ENCODE measurements at places on chromosomes 1 and 21.

- DNase-seq, result peak; percentile 7
Observed at GRCh38 chr1:23424293-23425192, at the start of gene TCEA3. TSS of gene TCEA3 (minus strand) at chr1:23424748. CDS start at chr1:23424633, 115 bp downstream.

- DNase-seq, result no peak
Observed at GRCh38 chr1:46650491-46650890, 17.7 kb downstream of the ATPAF1 start.

GRCh38 chr1:68140536-68140935, 90.1 kb upstream of the DIRAS3 start:
- no peak for DNase-seq

DNA sequence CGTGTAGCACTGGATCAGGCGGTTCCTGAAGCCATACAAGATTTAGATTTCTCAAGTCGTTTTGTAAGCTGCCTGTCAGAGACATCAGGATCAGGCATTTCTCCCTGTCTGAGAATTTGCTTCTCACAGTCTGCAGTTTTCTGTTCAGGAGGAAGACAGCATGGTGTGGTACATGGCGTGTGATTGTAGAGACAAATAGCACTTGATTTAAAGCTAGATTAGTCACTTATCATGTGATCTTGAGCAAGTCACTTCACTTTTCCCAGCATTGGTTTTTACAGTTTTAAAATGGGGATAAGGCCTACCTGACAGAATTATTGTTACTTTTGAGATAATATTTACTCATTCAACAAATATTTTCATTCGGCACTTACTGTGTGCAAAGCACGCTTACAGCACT, 63.3 kb downstream of the AK4 start:
- no peak for DNase-seq

- peak; percentile 82 for DNase-seq
Observed at GRCh38 chr1:38012363-38013226, at the start of gene UTP11. TSS of gene UTP11 (plus strand) at chr1:38012734. CDS start at chr1:38012803, 69 bp downstream.

- DNase-seq, result no peak
Observed at GRCh38 chr21:31181082-31181750, 142.9 kb upstream of the KRTAP19-8 start.

DNA sequence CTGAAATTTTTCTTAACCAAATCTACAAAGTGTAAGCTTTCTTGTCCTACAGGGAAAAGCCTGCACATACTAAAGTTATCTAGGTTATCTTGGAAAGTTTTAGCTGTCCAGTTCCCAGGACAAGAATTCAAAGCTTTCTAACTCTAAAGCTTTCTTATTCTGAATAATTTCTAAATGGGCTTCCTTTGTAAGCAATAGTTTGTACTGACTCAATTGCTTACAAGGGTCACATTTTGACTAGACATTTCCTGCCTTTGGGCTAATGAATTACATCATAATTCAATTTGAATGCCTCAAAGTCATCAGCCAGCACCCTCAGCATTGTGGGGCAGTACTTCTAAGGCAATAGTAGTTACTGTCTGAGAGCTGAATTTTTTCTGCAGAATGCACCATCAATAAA, 223.0 kb downstream of the LTN1 start:
- DNase-seq, result no peak

GRCh38 chr1:69401879-69402278, 165.8 kb upstream of the LRRC7 start:
- DNase-seq, result no peak

DNA sequence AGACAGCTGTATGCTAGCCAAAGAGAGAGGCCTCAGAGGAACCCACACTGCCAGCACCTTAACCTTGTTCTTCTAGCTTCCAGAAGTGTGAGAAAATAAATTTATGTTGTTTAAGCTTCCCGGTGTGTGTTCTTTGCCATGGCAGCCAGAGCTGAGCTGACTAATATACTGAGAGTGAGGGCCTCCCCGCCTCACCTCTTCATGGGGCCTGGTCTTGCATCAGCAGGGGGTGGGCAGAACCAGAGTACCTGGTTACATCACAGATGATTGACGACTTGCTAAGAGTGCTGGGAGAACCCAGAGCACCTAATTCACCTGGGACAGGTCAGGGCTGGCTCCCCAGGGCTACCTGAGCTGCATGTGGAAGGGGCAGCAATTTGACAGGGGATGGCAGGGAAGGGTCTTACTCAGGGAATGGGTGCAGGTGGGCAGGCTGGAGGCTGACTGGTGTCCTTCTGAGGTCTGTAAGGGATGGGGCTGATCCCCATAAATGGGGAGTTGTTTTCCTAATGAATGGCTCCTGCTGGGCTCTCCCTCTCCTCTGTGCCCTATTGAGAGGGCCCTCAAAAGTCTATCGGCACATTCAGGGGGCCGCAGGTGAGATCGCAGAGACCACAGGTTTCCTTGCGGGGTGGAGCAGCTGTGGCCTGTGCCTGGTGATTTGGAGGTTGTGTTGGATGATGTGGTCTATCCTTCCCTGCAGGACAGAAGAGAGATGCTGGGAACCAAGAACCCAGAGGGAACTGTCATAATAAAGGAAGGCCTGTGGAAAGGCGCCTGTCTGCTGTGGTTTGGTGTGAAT, 60.6 kb upstream of the ETV3 start:
- DNase-seq, result no peak

GRCh38 chr1:113170519-113170918, 97.5 kb downstream of the LRIG2 start:
- DNase-seq, result no peak

DNA sequence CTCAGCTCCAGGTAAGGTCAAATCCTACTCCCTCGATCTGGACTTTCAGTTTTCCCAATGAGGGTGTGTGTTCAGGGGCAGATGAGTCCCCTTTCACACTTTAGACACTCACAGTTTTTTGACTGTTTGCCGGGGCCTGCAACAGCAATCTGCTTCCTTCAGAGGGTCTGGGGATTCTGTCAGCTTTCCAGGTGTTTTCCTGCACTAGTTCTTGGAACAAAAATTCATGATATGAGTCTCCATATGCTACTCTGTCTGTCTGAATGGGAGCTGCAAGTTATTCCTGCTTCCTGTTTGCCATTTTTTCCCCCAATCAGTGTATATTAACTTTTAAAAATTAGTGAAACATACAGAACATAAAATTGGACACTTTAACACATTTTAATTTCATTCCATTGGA, 24.3 kb downstream of the CYP4B1 start:
- no peak for DNase-seq

GRCh38 chr1:237681210-237681609, 209.5 kb downstream of the ZP4 start:
- DNase-seq, result no peak

GRCh38 chr1:227134686-227135314, 183.5 kb downstream of the CDC42BPA start:
- no peak for DNase-seq

- no peak for DNase-seq
Observed at GRCh38 chr1:222404710-222405109, 143.2 kb downstream of the HHIPL2 start.

DNA sequence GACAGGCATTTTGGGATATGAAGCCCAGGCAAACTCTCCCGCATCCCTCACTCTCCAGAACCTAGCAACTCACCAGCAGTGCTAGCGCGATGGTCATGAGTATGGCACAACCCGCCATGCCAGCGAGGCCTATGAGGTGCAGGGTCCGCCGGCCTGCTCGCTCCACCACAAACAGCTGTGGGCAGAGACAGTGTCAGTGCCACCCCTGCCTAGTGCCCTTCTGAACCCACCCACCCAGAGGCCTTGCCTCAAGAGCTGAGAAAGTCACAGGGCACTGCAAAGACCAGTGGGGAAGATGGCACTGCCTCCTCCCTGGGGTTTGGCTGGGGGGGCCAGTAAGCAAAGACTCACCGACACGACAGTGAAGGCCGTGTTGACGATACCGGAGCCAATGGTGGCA, 29.8 kb downstream of the SLC2A1 start:
- DNase-seq, result no peak

- DNase-seq, result no peak
Observed at GRCh38 chr1:48677306-48678287, 99.1 kb downstream of the BEND5 start.

DNA sequence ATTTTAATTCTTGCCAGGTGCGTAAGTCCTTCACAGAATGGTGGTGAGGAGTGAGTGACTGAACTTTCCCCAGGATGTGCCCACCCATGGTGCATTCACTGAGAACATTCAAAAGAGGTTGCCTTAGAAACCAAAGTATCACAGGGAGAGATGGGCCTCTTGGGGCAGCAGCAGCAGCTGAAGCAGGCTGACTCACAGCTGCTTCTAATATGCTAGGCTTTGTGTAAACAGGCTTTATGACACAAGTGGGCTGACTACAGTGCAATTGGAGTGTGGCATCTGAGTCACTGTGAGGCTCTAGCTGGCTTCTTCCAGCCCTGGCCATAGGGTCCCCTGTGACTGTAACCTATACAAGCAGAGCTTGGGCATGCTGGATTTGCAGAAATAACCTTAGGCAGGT, 12.6 kb downstream of the PIGP start:
- no peak for DNase-seq

DNA sequence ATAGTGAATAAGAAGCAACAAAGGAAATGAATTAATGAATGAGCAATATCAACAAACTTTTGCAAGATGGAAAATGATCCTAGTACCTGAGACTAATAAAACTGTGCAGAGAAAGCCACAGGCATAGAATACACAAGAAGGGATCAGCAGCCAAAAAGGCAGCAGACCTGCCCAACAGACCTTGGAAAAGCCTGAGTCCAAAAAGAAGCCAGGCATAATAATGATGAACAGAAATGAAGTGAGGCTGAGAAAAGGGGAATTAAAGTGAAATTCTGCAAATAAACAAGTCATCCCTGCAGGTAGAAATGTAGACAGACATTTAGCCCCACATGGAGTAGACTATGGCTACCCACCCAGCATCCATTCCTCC, 10.3 kb upstream of the PHTF1 start:
- no peak for DNase-seq

DNA sequence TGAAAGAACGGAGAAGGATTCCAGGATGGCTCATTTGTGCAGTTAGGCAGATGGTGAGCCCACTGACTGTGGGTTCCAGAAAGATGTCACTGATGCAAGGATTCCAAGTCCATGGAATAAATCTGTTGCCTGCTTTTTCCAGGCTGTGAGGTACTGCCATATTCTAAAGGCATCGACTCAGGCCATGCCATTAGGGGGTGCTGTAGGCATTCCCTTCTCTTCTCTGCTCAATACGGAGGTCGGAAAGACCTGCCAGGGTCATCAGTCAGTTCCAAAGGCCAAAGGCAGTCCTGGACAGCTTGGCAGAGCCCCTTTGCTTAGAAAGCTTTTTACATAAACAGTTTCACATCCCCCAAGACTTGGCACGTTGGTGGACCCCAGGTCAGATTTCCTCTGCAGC, 31.7 kb upstream of the TMEM125 start:
- DNase-seq, result no peak

DNA sequence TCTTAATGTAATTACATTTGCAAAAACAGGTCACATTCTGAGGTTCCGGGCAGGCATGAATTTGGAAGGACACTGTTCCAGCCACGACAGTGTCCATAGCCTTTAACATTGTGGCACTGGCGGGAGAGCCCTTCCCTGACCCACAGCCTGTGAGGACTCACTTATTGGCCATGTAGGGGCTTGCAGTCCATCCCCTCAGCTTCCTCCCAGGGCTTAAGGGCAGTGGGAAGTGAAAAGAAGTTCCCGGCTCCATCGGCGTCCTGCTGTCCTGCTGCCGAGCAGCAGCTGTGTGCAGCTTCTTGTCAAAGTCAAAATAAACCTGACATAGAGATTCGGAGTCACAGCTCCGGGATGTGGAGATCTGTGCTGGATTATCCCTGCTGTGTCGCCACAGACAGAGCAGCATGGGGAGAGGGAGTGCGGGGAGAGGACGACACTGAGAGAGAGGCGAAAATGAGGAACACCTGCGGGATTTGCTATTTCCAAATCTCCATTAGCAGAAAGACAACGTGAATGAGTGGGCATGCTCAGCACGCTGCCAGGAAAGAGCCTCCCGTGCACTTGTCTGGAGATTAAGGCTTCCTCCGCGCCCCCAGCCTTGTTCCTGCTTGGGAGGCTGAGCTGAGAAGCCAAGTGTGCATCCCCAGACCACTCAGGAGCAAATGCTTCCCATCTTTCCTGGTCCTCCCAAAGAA, 260.3 kb downstream of the ASTN1 start:
- no peak for DNase-seq

DNA sequence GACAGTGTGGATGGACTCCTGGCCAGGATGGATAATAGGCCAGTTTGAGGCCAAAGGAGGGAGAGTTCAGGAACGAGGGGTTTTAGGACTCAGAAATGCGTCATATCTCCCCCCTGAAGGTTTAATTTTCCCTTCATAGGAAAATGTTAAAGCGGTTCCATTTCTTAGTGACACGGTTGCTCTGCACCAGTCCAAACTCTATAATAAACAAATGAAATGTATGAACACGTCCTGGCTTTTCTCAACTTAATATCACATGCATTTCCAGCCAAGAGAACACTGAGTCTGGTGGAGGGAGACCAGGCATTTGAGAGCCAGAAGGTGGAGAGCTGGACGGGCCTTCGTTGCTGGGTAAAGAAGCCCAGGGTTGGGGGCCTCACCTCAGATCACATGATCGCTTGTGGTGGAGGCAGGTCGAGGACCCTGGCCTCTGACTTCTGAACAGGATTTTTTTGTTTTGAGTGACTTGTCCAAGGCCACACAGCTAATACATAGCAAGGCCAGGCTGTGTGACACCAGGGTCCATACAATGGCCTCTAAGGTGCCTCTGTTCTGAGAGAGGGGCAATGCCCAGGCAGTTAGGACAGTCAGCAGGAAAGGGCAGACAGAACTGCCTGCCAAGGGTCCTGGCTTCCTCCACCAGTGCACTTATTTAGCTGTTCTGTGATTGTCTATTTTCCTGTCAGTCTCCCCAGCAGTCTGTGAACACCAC, 11.4 kb downstream of the SLC1A7 start:
- DNase-seq, result no peak

DNA sequence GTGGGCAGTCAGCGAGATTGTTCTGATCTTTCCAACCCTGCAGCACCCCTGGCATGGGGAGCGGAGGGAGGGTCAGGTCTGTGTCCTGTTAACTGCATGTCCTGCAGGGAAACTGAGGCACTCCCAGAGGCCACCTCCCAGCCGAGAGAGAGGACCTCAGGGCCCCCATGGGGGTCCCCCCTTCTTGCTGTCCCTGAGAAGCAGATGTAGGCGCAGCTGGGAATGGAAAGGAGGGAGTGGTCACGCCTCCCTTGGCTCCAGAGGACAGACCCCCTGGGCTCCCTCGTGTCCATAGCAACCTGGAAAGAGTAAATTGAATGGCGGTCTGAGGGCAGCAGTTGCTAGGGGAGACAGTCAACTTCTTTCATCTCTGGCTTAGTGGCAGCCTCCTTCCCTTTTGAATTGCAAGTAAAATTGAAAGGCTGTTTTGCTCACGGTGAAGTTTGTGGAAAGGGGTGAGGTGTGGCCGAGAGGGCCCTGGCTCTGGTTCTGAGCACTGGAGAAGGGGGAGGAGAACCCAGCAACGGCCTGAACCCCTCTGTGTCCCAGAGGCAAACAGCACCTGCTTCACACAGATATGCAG, 4.9 kb downstream of the CROCC start:
- DNase-seq, result no peak

- no peak for DNase-seq
Observed at GRCh38 chr1:204198348-204199340, 2.4 kb upstream of the KISS1 start.

All from stimulated activated CD4-positive, alpha-beta T cell treated with anti-CD3 and anti-CD28 coated beads, TNF-alpha, amount 100 ng/mL, for 4 hours (primary cell).